ENCODE measurements at places on chromosomes 2 and 18.

DNA sequence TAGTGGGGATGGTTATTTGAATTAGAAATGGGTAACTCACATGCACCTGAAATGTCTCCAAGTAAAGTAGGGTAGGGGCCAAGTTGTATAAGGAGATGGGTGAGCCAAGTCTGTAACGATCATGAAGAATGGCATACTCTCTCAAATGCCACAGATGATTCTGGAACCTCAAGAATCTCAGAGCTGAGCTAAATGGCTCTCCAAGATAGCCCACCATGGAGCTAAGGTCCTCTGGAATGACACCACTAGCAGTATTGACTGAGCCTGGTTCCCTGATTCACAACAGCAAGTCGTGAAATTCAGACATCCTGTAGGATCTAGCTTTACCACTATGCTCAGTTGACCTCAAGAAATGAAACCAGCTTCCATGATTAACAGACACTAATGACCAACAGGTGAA lies 115.9 kb upstream of the EPAS1 start:
- DNase-seq, result no peak

- DNase-seq, result no peak
Measured at GRCh38 chr2:127100251-127101047, 6.5 kb downstream of the BIN1 start.

DNA sequence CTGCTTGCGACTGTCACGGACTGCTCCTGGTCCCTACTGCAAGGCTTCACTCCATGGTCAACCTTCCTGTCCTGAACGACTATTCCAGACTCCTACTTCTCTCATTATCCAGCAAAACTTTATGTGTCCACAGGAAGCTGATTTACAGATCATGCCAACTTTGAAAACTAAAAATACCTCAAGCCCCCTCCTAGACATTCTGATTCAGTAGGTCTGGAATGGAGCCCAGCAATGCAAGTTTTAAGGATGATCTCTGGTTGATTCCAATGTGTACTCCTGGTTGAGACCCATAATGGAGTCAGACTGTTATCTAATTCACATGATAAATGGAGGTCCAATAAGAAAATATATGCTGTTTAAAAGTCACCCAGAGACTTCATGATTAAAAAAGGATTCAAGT lies 13.1 kb upstream of the LRATD1 start:
- no peak for DNase-seq

- DNase-seq, result no peak
Measured at GRCh38 chr2:176763851-176764404, 448.7 kb upstream of the HNRNPA3 start.

DNA sequence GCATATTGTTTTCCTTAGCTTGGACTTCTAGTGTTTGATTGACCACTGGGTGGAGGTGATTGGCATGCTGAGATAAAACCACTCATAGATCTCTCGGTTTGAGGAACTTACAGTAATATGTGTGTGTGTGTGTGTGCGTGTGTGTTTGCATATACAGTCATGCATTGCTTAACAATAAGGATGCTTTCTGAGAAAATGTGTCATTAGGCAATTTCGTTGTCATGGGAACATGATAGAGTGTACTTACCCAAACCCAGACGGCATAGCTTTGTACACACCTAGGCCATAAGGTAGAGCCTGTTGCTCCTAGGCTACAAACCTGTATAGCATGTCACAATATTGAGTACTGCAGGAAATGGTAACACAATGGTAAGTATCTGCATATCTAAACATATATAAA lies 167.3 kb downstream of the NYAP2 start:
- peak; percentile 30 for DNase-seq

DNA sequence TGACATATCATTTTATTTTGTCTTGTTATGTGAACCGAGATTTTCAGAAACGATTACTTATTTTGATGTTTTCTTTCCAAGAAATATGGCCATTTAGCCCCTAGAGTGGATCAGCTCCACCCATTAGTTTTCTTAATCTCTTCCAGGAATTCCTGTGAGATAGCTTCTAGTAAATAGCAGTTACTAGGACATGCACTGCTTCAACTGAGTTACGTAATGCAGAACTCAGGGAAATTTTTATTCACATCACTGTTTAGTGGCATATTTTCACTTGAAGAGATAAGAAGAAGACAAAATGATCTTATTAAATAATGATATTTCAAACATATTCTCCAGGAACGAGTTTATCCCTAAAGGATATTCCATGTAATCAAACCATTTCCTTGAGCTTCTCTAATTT lies 573.5 kb upstream of the CNTNAP5 start:
- DNase-seq, result no peak

- no peak for DNase-seq
Measured at GRCh38 chr18:50866765-50867164, 12.2 kb upstream of the ME2 start.

- DNase-seq, result no peak
Measured at GRCh38 chr2:232843834-232844233, 26.2 kb upstream of the SNORC start.

DNA sequence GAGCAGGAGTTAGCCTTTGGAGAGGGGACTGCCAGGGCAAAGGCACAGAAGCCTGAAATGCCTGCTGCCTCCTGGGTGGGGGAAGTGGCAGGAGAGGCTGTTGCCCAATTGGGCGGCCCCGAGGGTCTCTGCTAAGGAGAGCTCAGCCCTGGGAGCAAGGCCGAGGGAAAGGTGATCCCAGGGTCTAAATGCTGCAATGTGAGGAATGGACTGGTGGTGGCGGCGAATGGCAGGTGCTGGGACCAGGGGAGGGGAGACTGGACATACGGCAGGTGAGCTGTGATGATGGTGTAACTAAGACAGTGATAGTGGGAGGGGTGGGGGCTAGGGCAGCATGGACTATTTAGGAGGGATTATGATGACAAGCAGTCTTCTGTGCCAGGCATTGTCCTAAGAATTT lies 104.0 kb downstream of the DYSF start:
- DNase-seq, result no peak

GRCh38 chr2:64212801-64213321 lies 68.6 kb upstream of the PELI1 start:
- DNase-seq, result no peak

DNA sequence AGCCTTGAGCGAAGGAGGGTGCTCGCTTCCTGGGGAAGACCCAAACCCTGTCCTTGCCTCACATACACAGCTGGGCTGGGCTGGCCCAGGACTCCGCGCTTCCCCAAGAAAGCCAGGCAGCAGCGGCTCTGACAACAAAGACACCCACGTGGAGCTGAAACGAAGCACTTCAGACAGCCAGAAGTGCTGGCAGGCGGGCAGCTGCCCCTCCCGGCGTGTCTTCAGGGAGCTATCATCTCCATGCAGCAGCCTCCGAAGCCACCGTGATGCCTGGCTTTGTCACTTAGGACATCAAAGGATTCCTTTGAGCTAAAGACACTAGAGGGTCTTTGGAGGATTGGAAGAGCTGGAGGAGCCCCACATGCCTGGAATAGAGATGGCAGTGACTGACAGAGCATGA lies 35.2 kb downstream of the C1QL2 start:
- DNase-seq, result no peak

DNA sequence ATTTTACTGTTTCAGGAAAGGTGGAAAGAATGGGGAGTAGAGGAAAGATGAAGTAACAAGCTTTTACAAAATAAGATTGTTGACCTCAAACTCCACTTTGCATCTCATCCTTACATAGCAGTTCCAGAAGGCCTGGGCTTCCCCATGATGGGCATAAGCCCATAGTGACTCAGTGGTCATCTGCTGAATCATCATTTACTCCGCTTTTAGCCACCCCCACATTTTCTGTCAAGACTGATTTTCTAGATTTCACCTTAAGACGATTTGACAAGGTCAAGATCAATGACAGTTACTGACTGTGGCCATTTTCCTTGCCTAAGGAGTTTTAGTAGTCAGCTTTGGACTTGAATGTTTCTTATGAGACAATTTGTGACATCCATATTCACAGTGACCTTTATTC lies 49.4 kb downstream of the PLEKHM3 start:
- DNase-seq, result no peak

DNA sequence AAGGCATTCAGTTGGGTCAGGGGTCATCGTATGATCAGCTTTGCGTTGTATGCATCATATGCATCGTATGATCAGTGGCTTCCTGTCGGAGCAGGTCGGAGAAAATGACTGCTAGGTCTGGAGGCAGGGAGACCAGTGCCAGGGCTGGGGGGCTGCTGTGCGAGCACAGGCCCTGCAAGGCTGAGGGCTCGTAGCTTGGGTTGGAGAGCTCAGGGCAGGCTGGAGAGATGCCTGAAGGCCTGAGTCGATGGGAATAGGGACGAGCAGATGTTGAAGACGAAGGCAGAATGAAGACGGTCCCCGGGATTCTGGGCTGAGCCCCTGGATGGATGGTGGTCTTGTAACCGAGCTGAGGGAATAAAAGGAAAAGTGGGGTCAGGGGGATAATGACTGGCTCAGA lies 25.3 kb upstream of the ACKR3 start:
- no peak for DNase-seq

GRCh38 chr18:75065251-75066000 lies 143.5 kb downstream of the PTGR3 start:
- no peak for DNase-seq

- no peak for DNase-seq
Measured at GRCh38 chr2:43024515-43025011, 201.8 kb downstream of the ZFP36L2 start.

DNA sequence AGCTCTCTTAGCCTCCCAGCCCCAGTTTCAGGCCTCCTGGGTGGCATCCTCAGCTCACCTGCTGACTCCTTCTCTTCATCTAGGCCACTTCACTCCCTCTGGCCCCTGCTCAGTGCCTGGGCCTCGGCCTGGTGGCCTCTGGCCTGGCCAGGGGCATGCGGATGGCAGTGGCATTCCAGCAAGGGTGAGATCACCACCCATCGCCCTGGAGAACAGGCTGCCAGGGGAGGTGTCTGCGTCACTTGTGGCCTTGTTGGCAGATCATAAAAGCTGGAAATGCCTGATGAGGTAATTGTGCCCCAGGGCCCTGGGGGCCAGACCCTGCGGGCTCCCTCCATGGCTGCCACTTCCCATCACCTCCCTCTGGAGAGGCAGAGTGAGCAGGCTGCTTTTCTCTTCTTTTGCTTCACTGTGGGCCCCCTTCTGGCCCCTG lies 72.5 kb upstream of the SMAD2 start:
- DNase-seq, result no peak

DNA sequence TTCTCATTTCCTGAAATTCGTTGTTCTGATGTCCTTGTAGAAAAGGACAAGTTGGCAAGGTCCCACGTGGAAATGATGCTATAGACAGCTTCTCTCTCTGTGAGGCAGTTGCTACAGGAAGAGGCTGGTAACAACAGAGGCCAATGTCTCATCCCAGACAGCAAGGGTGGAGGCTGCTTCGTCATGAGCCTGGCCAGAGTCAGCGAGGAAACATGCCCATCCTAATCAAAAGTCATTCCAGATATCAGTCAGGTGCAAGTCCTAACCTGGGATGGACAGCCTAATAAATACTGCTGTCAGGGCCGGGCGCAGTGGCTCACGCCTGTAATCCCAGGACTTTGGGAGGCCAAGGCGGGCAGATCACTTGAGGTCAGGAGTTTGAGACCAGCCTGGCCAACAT lies 6.4 kb upstream of the SMAD7 start:
- no peak for DNase-seq

DNA sequence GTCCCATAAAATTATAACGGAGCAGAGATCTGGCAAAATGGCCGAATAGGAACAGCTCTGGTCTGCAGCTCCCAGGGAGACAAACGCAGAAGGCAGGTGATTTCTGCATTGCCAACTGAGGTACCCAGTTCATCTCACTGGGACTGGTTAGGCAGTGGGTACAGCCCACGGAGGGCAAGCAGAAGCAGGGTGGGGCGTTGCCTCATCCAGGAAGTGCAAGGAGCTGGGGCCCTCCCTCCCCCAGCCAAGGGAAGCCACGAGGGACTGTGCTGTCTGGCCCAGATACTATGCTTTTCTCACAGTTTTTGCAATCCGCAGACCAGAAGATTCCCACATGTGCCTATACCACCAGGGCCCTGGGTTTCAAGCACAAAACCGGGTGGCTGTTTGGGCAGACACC lies 22.8 kb downstream of the ICA1L start:
- DNase-seq, result no peak

DNA sequence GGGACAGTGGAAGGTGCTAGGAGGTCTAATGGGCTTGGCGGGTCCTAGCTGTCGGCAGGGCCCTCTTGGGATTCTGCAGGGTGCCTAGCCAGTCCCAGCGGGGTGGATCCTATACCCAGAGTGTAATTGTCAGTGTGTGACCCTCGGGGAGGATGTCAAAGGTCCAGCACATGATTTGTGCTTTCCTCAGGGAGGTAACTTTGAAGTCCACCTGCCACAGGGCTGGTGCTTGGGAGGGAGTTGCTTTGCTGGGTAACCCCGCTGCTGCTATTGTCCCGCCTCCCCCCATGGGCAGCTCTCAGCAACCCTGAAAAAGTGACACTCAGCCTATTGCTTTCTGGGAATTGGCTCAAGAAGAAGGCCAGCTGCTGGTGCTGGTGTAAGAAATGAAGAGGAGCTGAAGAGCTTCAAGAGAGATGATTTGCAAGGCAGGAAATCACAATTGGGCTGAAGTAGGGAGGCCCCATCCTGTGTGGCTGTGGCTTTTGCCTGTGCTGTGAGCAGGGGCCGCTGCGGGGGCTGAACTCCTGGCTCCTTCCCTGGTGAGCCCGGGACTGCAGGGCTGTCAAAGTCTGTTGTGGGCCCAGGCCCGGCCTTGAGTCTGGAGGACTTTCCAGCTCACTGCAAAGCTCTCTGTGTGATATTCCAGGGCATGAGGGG lies 36.4 kb downstream of the EMILIN2 start:
- DNase-seq, result no peak

- no peak for DNase-seq
Measured at GRCh38 chr2:70659551-70659950, 105.9 kb upstream of the TGFA start.

- no peak for DNase-seq
Measured at GRCh38 chr2:86158286-86158685, 37.0 kb downstream of the IMMT start.

GRCh38 chr2:218618102-218618860 lies 10.6 kb downstream of the PLCD4 start:
- DNase-seq, result no peak

DNA sequence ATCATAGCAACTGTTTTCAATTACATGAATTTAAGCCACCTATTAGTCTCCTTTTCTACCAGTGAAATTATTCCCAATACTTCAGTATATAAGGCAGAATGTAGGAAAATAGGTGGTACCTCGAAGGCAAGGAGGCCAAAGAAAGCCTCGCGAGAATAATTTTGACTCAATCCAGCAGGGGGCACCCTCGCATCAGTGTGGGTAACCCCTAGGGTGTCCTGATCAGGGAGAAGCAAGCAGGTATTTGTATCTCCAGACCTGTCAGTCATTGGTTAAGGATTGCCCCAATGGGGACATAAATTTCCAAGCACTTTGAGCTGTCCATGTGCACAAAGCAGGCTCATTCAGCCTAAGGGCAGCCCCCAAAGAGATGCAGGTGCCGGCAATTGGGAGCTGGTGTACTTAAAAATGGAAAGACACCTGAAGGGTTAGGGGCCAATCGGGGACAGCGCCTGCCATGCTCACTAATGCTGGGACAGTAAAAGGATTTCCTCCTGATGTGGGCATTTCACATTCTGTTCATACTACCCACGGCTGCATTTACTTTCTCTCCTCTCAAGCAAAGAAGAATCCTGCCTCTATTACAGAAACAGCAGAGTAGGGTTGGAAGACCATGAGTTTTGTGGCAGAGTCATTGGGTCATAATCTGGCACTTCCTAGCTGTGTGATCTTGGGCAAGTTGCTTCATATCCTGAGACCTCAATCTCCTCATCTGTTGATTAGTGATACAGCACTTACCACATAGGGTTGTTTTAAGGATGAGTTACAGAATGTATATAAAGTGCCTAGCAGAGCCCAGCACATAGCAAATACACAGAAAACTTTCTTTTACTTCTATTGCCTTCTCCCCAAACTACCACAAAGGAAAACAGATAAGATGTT lies 136.1 kb downstream of the ICOS start:
- DNase-seq, result no peak

- no peak for DNase-seq
Measured at GRCh38 chr2:10091182-10091888, 11.1 kb upstream of the CYS1 start.
